ENCODE measurements at places on chromosomes 7 and 10. TPM values are rescaled to one million over a fixed set of nuclear protein-coding genes. Genes with fewer than 3 reads are reported as not detected.

Gene IFIT2
- 1.4 TPM for total RNA-seq

Gene SFTPA1
- total RNA-seq: 0.22 TPM

Gene TWIST1
- total RNA-seq: 121 TPM

Gene ZCCHC24
- 29.1 TPM for total RNA-seq

Gene TEX47
- not detected for total RNA-seq

Gene RASA4
- total RNA-seq: 14.6 TPM

Gene PAX4
- total RNA-seq: 3.4 TPM

Gene ENTPD1
- total RNA-seq: 1.0 TPM

Gene CALHM3
- 20.3 TPM for total RNA-seq

Gene KBTBD2
- 20.6 TPM for total RNA-seq

Gene NUDT13
- 3.0 TPM for total RNA-seq

Gene EGR2
- total RNA-seq: 17.6 TPM

Gene TFEC
- total RNA-seq: 0.62 TPM

Gene WNT16
- total RNA-seq: 1.1 TPM

Gene TSPAN33
- 6.3 TPM for total RNA-seq

Gene GPR26
- total RNA-seq: 1.8 TPM

Gene UFSP1
- total RNA-seq: 6.3 TPM

Gene BLOC1S2
- total RNA-seq: 59.3 TPM

Gene ADAM22
- 8.1 TPM for total RNA-seq

Gene C10orf143
- 1.8 TPM for total RNA-seq

Gene SPDYE6
- total RNA-seq: not detected

Gene NPM3
- 47.2 TPM for total RNA-seq

Gene C10orf90
- total RNA-seq: 1.5 TPM

Gene HBP1
- total RNA-seq: 56.9 TPM

Gene RBP4
- 30.3 TPM for total RNA-seq

Gene BHLHA15
- 0.57 TPM for total RNA-seq

Gene TFR2
- total RNA-seq: 2.5 TPM

Gene ACTA2
- total RNA-seq: 38.1 TPM

Gene UCMA
- total RNA-seq: not detected

Gene NRG3
- total RNA-seq: 1.0 TPM

Gene NUP42
- 38.4 TPM for total RNA-seq

Gene CYP2C18
- 1.8 TPM for total RNA-seq

Gene SLIT1
- total RNA-seq: 55.7 TPM

Gene SORCS1
- 5.4 TPM for total RNA-seq

Gene PLXDC2
- 83.4 TPM for total RNA-seq

Gene ITIH2
- 3.4 TPM for total RNA-seq

Gene WAPL
- total RNA-seq: 42.4 TPM

Gene DOCK1
- total RNA-seq: 61.6 TPM

Gene FGFBP3
- total RNA-seq: 9.6 TPM

Gene CADPS2
- total RNA-seq: 10.1 TPM

Gene EXOC6
- total RNA-seq: 8.8 TPM

Gene CAV2
- total RNA-seq: 36.0 TPM

Gene VIPR2
- 0.31 TPM for total RNA-seq

Gene AGR3
- total RNA-seq: 5.2 TPM

Gene OR2A5
- total RNA-seq: not detected

Gene PDE6C
- total RNA-seq: not detected

Gene ABCA13
- 0.60 TPM for total RNA-seq

Gene UROS
- total RNA-seq: 42.0 TPM

Gene STMP1
- total RNA-seq: 58.2 TPM

Gene ZPBP
- not detected for total RNA-seq

Gene NUTM2E
- total RNA-seq: 0.86 TPM
